ENCODE measurements at places on chromosomes 16 and 17. TPM values are rescaled to one million over a fixed set of nuclear protein-coding genes. Genes with fewer than 3 reads are reported as not detected.

Gene ITGB4
- 0.17 TPM for total RNA-seq

Gene PRRT2
- 2.1 TPM for total RNA-seq

Gene SLC16A11
- total RNA-seq = under 0.01 TPM

Gene CCP110
- total RNA-seq = 14.1 TPM

Gene CPNE7
- 53.0 TPM for total RNA-seq

Gene TBC1D3
- not detected for total RNA-seq

Gene GRIN2A
- total RNA-seq = under 0.01 TPM

Gene TACO1
- 20.3 TPM for total RNA-seq

Gene TMEM238L
- not detected for total RNA-seq

Gene WWOX
- 18.2 TPM for total RNA-seq

Gene SPIRE2
- 3.8 TPM for total RNA-seq

Gene RND2
- 0.99 TPM for total RNA-seq

Gene GAS2L2
- not detected for total RNA-seq

Gene HSPB9
- total RNA-seq = not detected

Gene TNRC6C
- total RNA-seq = 4.6 TPM

Gene C17orf67
- 1.7 TPM for total RNA-seq

Gene HELZ
- total RNA-seq = 28.1 TPM

Gene KRTAP4-9
- not detected for total RNA-seq

Gene KRT40
- total RNA-seq = not detected

Gene TMEM114
- not detected for total RNA-seq

Gene FGF11
- total RNA-seq = 0.33 TPM

Data from fibroblast of lung (primary cell).